Thymus (tissue), 14 donors: ENCODE measurements at places on chromosomes 7 and 10. TPM values are rescaled to one million over a fixed set of nuclear protein-coding genes. Genes with fewer than 3 reads are reported as not detected.

Gene C10orf143
- total RNA-seq = 3.5 TPM

Gene TRIM50
- total RNA-seq = 0.09 TPM

Gene PRLHR
- total RNA-seq = 0.05 TPM

Gene CAV1
- 26.4 TPM for total RNA-seq

Gene CDH23
- total RNA-seq = 9.1 TPM
